ENCODE measurements at places on chromosomes 7 and 10. TPM values are rescaled to one million over a fixed set of nuclear protein-coding genes. Genes with fewer than 3 reads are reported as not detected.
A peak's percentile ranks its signal among the peaks of the same experiment; 100 is the strongest.

GRCh38 chr7:112648781-112649180, 141.4 kb downstream of the TMEM168 start:
- DNase-seq: no peak
- no peak overlapping the region for H3K27ac ChIP-seq
- no peaks in the 10 kb centered on the region for H3K27me3 ChIP-seq
- H3K4me1 ChIP-seq: no peaks in the 10 kb centered on the region
- H3K36me3 ChIP-seq: no peaks in the 10 kb centered on the region
- H3K4me3 ChIP-seq: no peak overlapping the region

DNA sequence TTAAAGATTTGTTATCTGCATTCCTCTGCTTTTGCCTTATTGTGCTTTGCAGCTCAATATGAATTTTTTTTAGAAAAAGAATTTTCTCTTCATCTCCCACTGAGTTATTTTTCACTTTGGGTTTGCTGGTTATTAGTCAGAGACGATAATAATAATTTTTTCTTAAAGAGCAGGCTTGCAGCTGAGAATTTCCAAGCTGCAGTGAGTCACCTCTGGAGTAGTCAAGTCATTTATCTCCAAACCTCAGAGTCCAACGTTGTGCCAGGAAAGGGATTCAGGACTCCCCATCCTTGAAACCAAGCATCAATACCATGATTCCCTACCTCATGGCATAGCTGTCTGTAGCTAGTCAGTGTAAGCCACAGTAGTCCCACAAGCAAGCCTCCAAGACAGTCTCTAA, 15.2 kb upstream of the EGR2 start:
- no peak for DNase-seq

DNA sequence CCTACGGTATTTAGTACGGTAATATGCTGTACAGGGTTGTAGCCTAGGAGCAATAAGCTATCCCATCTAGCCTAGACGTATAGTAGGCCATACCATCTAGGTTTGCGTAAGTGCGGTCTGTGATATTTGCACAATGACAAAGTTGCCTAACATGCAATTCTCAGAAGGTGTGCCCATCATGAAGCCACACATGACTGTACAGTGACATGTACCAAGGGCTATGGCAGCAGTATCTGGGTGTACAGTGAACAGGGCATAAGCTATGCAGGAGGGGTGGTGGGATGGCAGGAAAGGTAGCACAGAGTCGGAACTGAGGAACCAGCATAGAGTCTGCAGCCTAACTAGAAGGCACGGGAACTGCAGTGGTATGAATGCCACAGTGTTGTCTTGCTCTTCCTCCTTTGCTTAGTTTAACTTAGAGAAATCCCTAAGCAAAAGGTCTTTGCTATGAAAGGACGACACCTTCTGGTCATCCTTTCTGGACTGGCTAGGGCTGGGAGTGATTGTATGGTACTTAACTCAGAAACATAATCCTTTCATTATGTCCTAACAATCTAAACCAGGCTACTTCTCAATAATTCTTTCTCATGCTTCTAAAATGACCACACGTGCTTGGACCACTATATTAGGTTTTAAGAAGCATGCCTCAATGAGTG, 93.5 kb downstream of the DYNC1I1 start:
- no peak for DNase-seq
- no peak overlapping the region for H3K4me3 ChIP-seq
- H3K4me1 ChIP-seq: no peaks in the 10 kb centered on the region

DNA sequence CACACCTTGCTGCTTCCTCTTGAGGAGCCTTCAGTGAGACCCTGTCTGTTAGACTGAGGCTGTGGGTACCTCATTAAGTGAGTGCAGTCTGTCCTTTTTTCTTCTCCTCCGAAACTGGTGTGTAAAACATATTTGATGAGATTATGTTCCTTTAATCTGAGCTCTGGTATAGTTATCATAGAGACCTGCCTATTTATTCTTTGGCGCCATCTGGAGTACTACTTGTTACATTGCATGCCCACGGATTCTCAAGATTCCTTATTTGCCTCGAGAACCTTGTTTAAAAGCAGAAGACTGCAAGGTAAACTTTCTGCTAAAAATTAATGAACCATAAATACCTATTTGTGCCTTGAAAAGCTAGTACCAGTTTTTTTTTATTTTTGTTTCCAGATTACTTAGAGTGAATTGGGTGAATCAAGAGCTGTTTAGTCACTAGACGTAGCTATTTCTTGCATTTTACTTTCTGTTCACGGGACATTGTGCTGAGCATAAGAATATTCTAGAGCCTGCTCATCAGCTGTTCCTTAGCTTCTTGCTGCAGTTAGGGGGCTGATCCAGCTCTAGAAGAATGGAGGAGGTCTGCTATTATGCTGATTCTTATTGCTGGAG, 16.9 kb upstream of the STMP1 start:
- DNase-seq: peak; percentile 48
- H3K27me3 ChIP-seq: no peaks in the 10 kb centered on the region
- no peaks in the 10 kb centered on the region for H3K4me1 ChIP-seq
- peaks cover 46% of the 10 kb centered on the region for H3K36me3 ChIP-seq
- H3K4me3 ChIP-seq: no peak overlapping the region

GRCh38 chr7:115297656-115298055, 375.8 kb downstream of the MDFIC start:
- H3K4me1 ChIP-seq: no peaks in the 10 kb centered on the region
- H3K4me3 ChIP-seq: no peak overlapping the region
- DNase-seq: no peak

DNA sequence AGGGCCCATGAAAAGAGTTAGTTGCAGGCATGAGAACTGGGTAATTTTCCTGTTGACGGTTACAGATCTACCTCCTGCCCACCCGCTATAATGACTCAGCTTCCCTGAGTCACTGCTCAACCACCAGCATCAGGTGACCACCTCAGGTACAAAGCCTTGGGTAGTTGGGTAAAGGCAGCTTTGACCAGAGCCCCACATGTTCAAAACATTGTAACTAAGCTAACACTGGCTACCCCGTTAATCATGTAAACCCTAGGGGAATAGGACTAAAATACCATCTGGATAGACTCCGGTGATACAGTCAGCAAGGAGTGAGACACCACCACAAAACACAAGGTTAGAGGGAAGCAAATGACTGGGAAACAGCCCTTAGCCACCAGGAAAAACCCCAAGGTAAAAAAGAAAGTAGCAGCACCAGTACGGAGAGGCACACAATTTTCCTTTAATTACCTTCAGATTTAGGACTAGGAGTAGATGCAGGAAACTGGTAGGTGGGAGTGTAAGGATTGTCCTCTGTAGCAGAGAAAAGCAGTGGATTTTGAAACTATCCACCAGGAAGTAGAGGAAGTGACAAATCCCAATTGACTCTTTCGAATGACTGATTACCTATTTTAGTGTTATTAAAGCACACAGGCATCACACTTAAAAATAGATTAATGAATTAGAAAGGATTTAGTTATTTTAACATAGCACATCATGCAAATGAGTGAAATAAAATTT, 103.5 kb upstream of the PDLIM1 start:
- H3K27ac ChIP-seq: no peak overlapping the region
- no peak for DNase-seq
- no peaks in the 10 kb centered on the region for H3K27me3 ChIP-seq
- H3K4me1 ChIP-seq: peaks cover 6% of the 10 kb centered on the region
- no peaks in the 10 kb centered on the region for H3K36me3 ChIP-seq

The EPHA1 gene
- 10.0 TPM for total RNA-seq

DNA sequence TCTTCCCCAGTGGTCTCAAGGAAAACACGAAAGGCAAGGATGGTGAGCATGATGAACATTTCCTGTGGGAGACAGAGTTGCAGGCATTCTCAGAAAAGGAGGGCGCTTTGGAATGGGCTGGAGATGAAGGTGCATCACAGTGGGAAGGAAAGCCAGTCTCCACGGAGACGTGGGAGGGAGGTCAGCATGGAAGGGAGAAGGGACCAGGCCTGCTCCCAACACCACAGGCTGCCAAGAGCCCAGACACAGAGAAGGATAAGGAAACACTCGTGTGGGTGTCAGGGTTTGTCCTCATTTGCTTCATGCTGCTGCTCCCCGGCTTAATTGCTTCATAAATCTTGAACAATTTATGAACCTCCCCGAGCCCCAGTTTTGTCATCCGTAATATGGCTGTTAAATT, 231.5 kb upstream of the ZNF32 start:
- H3K4me3 ChIP-seq: no peak overlapping the region
- H3K27ac ChIP-seq: no peak overlapping the region
- DNase-seq: no peak
- H3K4me1 ChIP-seq: peaks cover 2% of the 10 kb centered on the region

DNA sequence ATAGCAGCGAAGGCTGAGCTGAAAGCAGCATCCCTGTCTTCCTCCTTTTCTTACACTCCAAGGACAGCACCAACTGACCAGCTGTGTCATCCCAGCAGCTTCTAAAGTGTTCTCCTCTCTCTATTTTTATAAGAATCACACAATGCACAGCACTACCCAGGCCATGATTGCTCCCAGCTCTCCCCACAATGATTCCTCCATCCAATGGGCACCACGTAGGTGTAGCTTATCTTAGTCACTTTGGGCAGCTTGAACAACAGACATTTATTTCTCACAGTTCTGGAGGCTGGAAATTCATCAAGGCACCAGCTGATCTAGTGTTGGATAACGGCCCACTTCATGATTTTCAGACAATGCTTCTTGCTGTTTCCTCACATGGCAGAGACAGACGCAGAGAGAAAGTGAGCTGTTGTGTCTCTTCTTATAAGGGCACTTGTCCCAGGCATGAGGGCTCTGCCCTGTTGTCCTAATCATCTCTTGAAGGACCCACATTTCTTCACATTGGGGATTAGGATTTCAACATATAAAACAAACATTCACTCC, 92.0 kb upstream of the CDC14C start:
- H3K27me3 ChIP-seq: no peaks in the 10 kb centered on the region
- no peak for DNase-seq
- no peak overlapping the region for H3K27ac ChIP-seq
- H3K36me3 ChIP-seq: no peaks in the 10 kb centered on the region
- H3K4me3 ChIP-seq: no peak overlapping the region

The GPNMB gene
- total RNA-seq: not detected

DNA sequence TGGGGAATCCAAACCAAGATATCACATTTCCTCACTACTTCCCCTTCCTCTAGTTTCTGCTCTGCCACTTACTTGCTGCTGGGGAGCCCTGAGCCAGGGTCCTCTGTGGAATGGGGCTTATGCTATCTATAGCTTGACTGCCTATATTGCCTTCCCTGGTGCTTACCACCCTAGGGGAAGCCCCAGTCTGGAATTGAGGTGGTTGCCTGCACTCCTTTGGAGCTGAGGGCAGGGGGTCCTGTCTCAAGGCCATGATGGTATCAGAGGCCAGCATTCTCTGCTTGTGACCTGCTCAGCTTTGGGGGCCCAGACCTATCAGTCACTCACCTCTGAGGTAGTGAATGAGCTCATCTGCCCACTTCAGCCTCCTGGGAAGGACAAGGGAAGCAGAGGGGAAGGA, 29.3 kb upstream of the INMT start:
- DNase-seq: no peak
- H3K27me3 ChIP-seq: no peaks in the 10 kb centered on the region
- peaks cover 45% of the 10 kb centered on the region for H3K36me3 ChIP-seq
- H3K4me3 ChIP-seq: no peak overlapping the region
- H3K4me1 ChIP-seq: peaks cover 36% of the 10 kb centered on the region

- no peaks in the 10 kb centered on the region for H3K4me1 ChIP-seq
- H3K27me3 ChIP-seq: peaks cover 2% of the 10 kb centered on the region
- no peak for DNase-seq
- no peaks in the 10 kb centered on the region for H3K36me3 ChIP-seq
These were observed 53.6 kb upstream of the CHCHD3 start for GRCh38 chr7:133135451-133135850.

The CYP26C1 gene
- total RNA-seq: 0.12 TPM

The ATOH7 gene
- not detected for total RNA-seq

- H3K27ac ChIP-seq: no peak overlapping the region
- no peak overlapping the region for H3K4me3 ChIP-seq
- no peak for DNase-seq
- H3K36me3 ChIP-seq: no peaks in the 10 kb centered on the region
- H3K27me3 ChIP-seq: peaks cover 2% of the 10 kb centered on the region
- H3K4me1 ChIP-seq: peaks cover 29% of the 10 kb centered on the region
These were observed 81.9 kb downstream of the RBM20 start for GRCh38 chr10:110725801-110726630.

- no peaks in the 10 kb centered on the region for H3K36me3 ChIP-seq
- H3K4me3 ChIP-seq: no peak overlapping the region
- peaks cover 11% of the 10 kb centered on the region for H3K27me3 ChIP-seq
- H3K27ac ChIP-seq: no peak overlapping the region
These were observed 120.7 kb downstream of the TES start for GRCh38 chr7:116331020-116331419.

GRCh38 chr7:127933146-127933545, 98.1 kb downstream of the LRRC4 start:
- H3K4me3 ChIP-seq: no peak overlapping the region
- peaks cover 26% of the 10 kb centered on the region for H3K36me3 ChIP-seq
- H3K27ac ChIP-seq: no peak overlapping the region
- H3K4me1 ChIP-seq: no peaks in the 10 kb centered on the region
- DNase-seq: no peak
- no peaks in the 10 kb centered on the region for H3K27me3 ChIP-seq

DNA sequence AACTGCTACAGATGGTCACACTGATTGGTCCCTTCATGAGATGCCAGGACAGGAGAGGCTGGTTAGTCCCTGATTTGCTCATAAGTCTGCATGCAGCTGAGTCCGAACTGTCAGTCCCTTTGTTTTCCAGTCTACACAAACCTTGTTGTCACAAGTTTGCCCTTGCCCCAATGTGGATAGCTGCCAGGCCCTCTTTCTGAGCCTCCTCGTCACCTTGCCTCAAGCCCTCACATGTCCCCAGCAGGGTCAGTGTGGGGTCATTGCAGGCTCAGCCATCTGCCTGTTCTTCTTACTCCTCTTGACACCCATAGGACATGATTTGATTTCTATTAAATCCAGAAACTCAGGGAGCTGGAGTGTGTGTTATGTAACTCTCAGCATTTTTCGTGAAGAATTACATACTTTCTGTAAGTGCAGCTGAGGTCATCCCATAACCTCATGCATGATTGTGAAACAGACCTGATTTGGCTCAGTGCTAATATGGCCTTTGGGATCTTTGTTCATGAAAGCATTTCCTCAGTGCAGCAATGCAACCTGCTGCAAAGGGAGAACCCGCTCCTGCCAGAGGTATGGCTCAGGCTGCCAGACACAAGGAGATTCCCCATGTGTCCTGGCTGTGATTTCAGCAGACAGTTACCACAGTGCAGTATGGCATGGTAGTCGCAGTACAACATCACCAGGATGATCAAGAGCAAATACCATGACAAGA, 70.0 kb upstream of the ZMIZ2 start:
- peaks cover 56% of the 10 kb centered on the region for H3K36me3 ChIP-seq
- no peaks in the 10 kb centered on the region for H3K27me3 ChIP-seq
- no peaks in the 10 kb centered on the region for H3K4me1 ChIP-seq
- H3K27ac ChIP-seq: no peak overlapping the region

The ACTL6B gene
- total RNA-seq: not detected

Measured in activated CD4-positive, alpha-beta T cell treated with anti-CD3 and anti-CD28 coated beads, Interleukin-2, amount 10 ng/mL, durations not matched to agents 7 days and 5 days (primary cell).